ENCODE measurements at places on chromosomes 12 and 14. TPM values are rescaled to one million over a fixed set of nuclear protein-coding genes. Genes with fewer than 3 reads are reported as not detected.
A peak's percentile ranks its signal among the peaks of the same experiment; 100 is the strongest.

GRCh38 chr12:19120795-19121194, 8.7 kb upstream of the PLEKHA5 start:
- DNase-seq: no peak

DNA sequence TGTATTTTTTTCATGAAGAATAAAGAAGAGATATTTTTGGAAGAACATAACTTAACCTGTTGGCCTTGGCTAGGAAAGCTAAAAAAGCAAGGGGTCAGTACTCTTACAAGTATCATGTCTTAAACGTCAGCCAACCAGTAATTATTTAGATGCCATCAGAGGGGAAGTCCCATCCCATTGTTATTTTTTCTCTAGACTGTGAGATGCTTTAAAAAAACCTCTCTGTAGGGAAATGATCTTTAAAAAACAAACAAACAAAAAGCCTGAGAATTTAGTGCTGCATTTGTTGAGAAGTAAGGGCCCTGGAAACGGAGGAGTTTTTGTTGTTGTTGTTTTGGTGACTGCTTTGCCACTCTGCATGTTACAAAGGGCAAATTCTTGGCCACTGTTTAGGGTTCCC, 474.0 kb downstream of the ZFP36L1 start:
- DNase-seq: no peak

DNA sequence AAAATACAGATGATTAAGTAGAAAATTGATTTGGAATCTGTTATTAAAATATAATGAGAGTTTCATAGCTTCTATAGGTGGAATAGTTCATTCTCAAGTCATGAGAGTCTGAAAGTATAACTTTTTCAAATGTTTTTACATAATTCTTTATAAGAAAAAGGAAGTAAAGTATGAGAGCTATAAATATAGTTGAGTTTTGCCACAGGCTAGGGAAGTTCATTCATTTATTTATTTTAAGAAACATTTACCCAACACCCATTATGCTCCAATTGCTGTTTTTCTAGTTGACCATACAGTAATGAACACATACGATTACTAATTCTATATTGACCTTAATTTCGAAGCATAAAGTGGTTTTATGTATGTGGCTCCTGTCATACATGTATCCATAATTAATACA, 24.8 kb downstream of the LRRIQ1 start:
- DNase-seq: no peak

GRCh38 chr14:48890333-48890732, 695.8 kb downstream of the RPS29 start:
- DNase-seq: no peak

GRCh38 chr12:121918679-121919038, 267 bp downstream of the CFAP251 start:
- no peak for DNase-seq

- DNase-seq: no peak
Measured at GRCh38 chr14:28780843-28781820, 14.5 kb downstream of the FOXG1 start.

DNA sequence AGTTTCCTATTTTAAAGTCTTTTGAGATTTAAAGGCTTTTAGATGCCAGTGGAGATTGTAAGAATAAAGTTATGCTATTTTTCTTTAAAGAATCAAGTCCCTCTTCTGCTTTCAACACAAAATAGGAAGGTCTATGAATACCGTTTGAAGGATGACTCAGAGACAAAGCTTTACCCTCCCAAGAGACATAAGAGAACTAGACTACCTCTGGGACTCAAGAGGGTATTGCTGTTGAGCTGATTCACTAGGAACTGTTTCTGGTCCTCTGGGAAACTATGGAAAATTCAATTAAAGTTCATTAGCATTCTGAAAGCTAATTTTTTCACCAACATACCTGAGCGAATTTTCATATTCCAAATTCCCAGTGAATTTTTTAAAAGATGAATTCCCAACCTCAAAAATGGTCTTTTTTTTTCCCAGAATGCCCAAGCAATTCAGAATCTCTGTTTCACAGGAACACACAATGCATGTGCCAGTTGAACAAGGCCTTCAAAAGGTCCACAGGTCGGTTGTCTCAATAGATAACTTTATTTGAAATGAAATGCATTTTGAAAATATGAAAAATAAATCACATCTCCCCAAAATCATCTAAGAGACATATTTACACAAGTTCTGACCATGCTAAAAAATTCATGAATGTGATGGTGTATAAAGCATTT, 6.5 kb downstream of the PHLDA1 start:
- no peak for DNase-seq

- peak; percentile 98 for DNase-seq
Measured at GRCh38 chr14:96391293-96392118, 422 bp upstream of the AK7 start.

- DNase-seq: no peak
Measured at GRCh38 chr12:121899590-121899989, 11.0 kb downstream of the PSMD9 start.

DNA sequence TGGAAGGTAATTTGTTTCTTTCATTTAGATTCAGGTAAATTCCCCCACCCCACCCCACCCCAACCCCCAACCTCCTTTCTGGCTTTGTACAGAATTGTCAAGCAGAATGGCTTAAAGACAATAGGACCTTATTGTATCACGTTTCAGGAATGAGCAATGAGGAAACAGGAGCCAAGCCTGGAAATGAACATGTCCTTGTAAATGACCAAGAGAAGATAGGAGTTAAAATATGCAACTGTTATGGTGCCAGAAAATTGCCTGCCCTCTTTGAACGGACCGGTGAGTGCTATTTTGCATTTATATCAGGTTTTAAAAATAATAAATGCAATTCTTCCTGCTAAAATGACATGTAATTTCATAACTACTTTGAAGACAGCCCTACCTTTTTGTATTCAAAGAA, 141.6 kb upstream of the PELI2 start:
- DNase-seq: no peak

- DNase-seq: no peak
Measured at GRCh38 chr14:37420622-37421021, 174.4 kb downstream of the FOXA1 start.

DNA sequence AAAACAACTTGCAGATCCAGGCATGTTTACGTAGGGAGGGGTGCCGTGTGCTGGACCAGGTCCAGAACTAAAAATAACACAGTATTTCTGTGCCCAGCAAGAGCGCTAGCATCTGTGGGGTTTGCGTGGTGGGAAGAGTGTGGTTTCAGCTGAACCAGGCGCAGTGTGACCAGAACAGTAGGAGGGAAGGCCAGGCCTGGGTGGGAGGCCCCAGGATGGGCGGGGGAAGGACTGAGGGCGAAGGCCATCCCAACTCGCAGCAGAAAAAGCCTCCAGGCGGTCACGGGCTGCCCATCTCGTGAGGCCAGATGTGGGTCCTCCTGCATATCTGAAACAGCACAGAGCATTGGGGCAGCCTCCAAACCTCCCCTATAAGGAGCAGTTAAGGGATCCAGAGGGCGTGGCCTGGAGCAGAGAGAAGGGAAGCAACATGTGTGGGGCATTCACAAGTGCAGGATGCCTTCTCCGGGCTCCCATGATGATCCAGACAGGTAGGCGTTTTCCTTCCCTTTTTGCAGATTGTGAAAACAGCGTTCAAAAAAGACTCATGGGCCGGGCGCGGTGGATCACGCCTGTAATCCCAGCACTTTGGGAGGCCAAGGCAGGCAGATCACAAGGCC, 17.8 kb upstream of the CD9 start:
- DNase-seq: peak; percentile 67

- no peak for DNase-seq
Measured at GRCh38 chr12:101855364-101855884, 22.0 kb upstream of the DRAM1 start.

GRCh38 chr14:99969673-99970322, 95.4 kb upstream of the EVL start:
- no peak for DNase-seq

- no peak for DNase-seq
Measured at GRCh38 chr12:7870335-7870734, 2.4 kb downstream of the SLC2A14 start.

Gene KCNC2
- not detected for total RNA-seq

Gene IQSEC3
- 0.03 TPM for total RNA-seq

Gene MAP1LC3B2
- 2.6 TPM for total RNA-seq

Gene KIF5A
- 1.3 TPM for total RNA-seq

Gene NKX2-1
- total RNA-seq: not detected

Measured in left colon (tissue), 2 donors.